ENCODE measurements at places on chromosomes 5 and 9. TPM values are rescaled to one million over a fixed set of nuclear protein-coding genes. Genes with fewer than 3 reads are reported as not detected.

Gene ECM2
- not detected for total RNA-seq

Gene UGT3A2
- total RNA-seq = not detected

Gene KIF12
- not detected for total RNA-seq

Gene TMEM8B
- total RNA-seq = 7.4 TPM

Gene SEMA6A
- not detected for total RNA-seq

Gene MARCOL
- total RNA-seq = not detected

Gene ZNF484
- total RNA-seq = 24.7 TPM

Gene C7
- total RNA-seq = not detected

Gene PTGER4
- 64.9 TPM for total RNA-seq

Gene CDH6
- total RNA-seq = not detected

Gene LHX6
- total RNA-seq = not detected

Gene RXFP3
- total RNA-seq = not detected

Gene FOXD4L4
- 0.69 TPM for total RNA-seq

Gene CAMK2A
- not detected for total RNA-seq

Gene IL3
- total RNA-seq = not detected

Gene AIF1L
- not detected for total RNA-seq

Gene MLANA
- not detected for total RNA-seq

Gene HEMGN
- total RNA-seq = 1.6 TPM

Gene IFNA13
- not detected for total RNA-seq

Gene SLCO4C1
- 0.30 TPM for total RNA-seq

Gene SLC1A3
- total RNA-seq = 1.3 TPM

Gene CATSPER3
- 0.94 TPM for total RNA-seq

Gene CTSV
- total RNA-seq = not detected

Gene HAVCR2
- 4.5 TPM for total RNA-seq

Gene C1QTNF2
- total RNA-seq = not detected

Gene SPINK5
- total RNA-seq = not detected

Gene ANKRD18A
- total RNA-seq = 14.3 TPM

Gene PCDHGC3
- 0.17 TPM for total RNA-seq

Gene CCDC69
- 93.9 TPM for total RNA-seq

Gene SAPCD2
- total RNA-seq = 0.11 TPM

Gene IFNW1
- not detected for total RNA-seq

Gene ANKS6
- 10.1 TPM for total RNA-seq

Gene MAP3K1
- total RNA-seq = 146 TPM

Gene OBP2B
- not detected for total RNA-seq

Gene KIAA0825
- 2.1 TPM for total RNA-seq

Gene SPINK6
- total RNA-seq = not detected

Gene TMEM203
- total RNA-seq = 42.9 TPM

Gene NMUR2
- not detected for total RNA-seq

Gene STC2
- not detected for total RNA-seq

Gene PITX1
- total RNA-seq = not detected

Gene GOLPH3
- total RNA-seq = 67.4 TPM

Gene PTAR1
- 79.8 TPM for total RNA-seq

Measured in CD4-positive, alpha-beta memory T cell (primary cell).